ENCODE measurements at places on chromosomes 5 and 9.

DNA sequence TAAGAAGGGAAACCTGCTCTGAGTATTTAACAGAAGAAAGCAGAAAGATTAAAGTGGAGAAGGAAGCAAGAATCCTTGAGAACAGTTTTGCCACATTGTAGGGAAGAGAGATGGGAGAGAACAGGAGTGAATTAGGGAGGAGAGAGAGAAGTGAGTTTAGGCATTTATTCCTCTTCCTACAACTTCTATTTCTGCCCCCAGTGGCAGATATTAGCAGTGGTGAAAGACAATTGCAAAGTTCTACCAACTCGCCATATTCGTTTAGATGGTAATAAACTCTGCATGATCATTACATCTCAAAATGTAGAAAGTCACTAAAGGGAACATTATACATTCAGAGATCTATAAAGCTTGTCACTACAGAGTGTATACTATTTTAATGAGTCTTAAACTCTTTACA, 440.1 kb upstream of the TRPC7 start:
- no peak for DNase-seq

- DNase-seq: no peak
Observed at GRCh38 chr5:122218778-122219177, 89.4 kb downstream of the ZNF474 start.

DNA sequence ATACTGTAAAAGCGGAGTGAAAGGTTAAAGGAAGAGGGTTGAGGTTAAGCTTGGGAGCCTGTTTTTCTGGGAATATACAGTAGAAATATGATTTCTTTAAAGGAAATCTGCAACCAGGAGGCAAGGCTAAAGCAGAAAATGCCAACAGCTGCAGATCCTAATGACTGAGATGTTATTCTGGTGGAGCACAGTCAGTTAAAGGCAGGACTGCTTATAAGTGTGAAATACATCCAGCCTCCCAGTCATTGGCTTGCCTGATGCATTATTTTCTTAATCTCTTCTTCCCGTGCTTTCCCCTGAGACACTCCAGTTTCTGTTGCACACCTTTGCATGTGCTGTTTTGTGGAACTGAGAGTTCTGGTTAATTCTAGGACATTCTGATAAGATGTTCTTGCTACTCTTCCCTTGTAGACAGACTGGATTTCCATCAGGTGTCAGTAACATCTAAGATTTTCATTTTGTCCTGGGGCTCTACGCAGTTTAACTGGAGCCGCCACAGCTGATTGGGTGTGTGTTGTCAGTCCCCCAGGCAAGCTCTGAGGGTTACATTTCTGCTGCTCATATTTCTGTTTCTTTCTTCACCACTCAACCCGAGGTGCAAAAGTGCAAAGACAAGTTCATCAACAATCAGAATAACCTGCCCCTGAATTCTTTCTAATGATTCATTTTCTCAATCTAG, 44.4 kb downstream of the CAST start:
- no peak for DNase-seq

DNA sequence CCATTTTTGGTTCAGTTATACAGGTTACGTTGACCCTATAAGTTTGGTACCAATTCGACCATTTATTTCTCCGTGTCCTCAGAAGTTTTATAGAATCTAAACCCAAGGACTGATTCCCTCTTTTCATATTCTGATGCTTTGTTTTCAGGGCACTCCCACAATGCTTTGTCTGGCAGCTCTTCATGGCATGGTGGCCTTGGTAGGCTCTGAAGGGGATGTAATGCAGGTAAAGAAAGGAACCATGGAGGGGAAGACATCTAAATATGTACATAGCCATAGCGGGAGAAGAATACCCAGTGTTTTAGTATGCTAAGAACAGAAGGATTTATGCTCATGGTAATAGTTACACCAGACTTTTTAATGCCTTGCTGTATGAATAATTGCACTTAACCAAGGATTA, 82.7 kb downstream of the HACD4 start:
- no peak for DNase-seq

GRCh38 chr5:98573834-98574320, 199.6 kb upstream of the RGMB start:
- DNase-seq: no peak

GRCh38 chr9:107898761-107899160, 409.2 kb upstream of the KLF4 start:
- no peak for DNase-seq

- DNase-seq: no peak
Observed at GRCh38 chr5:132466433-132467286, 23.9 kb downstream of the IRF1 start.

DNA sequence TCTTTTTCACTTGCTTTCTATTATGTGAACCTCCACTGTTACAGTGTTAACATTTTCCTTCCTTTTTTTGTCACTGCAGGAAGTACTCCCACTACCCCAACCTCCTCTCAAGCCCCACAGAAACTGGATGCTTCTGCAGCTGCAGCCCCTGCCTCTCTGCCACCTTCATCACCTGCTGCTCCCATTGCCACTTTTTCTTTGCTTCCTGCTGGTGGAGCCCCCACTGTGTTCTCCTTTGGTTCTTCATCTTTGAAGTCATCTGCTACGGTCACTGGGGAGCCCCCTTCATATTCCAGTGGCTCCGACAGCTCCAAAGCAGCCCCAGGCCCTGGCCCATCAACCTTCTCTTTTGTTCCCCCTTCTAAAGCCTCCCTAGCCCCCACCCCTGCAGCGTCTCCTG, 18.8 kb downstream of the NUP214 start:
- DNase-seq: no peak

GRCh38 chr5:6722015-6722414, 8.8 kb downstream of the TENT4A start:
- no peak for DNase-seq

- DNase-seq: no peak
Observed at GRCh38 chr9:12889402-12890106, 114.7 kb downstream of the LURAP1L start.

- DNase-seq: no peak
Observed at GRCh38 chr5:91424638-91425436, 41.7 kb upstream of the ARRDC3 start.

DNA sequence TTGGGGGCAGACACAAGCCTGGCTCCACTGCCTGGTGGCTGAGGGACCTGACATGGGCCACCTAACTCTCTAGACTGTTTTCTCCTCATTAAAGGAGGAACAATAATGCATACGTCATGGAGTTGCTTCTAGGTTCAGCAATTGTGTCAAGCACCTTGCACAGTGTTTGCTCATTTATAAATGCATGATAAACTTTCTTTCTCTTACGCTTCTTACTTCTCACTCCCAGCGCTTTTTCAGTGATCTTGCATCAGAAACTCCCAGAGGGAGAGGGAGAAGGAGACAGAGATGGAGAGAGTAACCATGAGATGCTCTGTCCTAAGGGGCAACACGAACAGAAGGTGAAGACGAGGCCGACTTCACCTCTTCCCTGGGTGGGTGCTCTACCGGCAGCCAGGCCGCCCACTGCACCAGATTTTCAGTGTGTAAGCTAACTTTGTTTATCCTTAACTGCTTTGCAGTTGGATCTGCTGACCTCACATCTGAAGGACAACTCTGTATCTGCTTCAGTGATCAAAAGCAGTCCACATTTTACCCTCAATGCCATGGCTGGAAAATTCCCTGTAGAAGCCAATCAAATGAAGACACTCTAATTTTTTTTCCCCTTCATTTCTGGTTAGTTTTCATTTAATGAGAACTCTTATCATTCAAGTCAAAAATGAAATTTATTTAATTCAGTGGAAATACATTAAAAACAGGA, 35.3 kb downstream of the MED27 start:
- DNase-seq: no peak

GRCh38 chr5:163306421-163306820, 131.0 kb upstream of the CCNG1 start:
- DNase-seq: peak; percentile 8

GRCh38 chr9:22117511-22118384, 108.6 kb upstream of the CDKN2B start:
- DNase-seq: no peak

DNA sequence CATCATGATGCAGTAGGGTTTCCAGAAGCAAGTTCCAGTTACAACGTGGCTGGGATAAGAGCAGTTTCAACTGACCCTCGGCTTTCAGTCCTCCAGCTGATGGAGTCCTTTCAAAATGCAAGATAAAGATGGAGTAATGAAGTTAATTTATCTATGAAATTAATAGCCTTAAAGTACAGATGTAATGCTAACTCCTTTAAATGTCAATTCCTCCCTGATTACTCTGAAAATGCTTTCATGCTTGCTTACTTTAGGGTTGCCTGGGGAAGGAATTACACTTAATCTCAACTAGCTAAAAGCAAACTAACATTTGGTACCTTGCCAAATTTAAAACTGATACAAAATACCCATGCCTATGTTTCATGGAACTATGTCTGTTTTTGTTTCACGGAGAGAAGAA, 178.4 kb downstream of the KIAA0825 start:
- DNase-seq: no peak

DNA sequence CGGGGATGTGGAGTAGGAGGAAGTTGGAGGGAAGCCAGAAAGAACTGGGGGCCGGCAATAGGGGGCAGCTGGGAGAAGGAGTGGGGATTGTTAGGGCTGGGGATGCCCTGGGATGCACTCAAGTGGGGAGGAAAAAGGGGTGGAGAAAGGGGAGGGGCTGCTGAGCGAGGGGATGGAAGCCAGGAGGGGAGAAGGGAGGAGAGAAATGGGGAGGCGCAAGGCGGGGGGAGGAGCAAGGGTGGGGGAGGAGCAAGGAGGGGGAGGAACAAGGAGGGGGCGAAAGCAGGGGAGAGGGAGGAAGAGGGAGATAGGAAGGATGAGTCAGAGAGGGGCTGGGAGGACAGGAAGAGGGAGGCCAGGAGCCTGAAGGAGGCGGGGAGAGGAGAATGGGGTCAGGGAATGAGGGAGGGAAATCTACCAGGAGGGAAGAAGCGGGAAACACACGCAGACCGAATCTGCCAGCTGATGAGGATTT, 1.6 kb downstream of the IRX4 start:
- no peak for DNase-seq

DNA sequence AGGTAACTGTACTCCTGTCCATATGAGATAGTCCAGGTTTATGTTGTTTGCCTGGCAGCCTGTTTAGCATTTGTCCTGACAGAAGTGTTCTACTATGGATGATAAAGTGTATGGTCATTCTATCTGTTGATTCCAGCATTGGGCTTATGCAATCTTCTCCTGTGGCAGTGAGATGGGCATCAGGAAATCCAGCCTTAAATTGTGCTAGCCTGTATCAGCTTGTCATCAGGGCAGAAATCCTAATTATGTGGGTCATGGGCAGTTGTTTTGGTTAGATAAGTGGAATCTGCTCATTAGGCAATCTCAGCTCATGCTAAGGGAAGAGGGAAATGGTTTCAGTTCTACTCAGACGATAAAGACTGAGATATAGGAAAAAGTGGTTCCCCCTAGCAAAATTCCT, 247.4 kb upstream of the CHD1 start:
- no peak for DNase-seq

- DNase-seq: no peak
Observed at GRCh38 chr9:13439685-13440476, 160.4 kb upstream of the MPDZ start.

GRCh38 chr5:83924891-83925290, 204.2 kb upstream of the HAPLN1 start:
- no peak for DNase-seq

DNA sequence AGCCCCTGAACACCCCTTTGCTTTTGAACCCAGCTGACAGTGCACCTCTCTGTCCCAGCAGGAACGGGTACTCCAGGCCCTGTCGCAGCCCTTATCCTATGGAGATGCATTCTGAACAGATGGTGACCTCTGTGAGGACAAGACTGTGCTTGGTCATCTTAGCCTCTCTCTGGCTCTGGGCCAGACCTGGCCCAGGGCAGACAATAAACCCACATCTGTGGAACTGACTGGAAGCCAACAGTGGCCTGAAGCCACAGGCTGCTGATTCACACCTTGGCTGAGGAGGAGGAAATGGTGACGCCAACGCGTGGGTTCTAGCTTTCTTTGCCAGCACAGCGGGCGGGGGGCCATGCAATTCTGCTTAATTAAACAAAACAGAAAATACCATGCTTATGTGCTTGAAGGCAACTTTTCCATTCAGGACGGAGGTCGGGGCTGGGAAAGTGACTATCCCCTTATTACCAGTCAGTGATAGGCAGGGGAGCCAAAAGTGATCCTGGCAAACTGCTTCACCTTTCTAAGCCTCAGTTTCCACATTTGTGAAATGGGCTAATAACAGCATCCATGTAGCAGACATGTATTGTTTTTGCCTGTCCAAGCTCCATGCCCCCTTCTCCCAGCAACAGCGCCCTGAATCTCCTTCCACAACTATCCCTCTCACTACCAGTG, 10.8 kb downstream of the SH3PXD2B start:
- no peak for DNase-seq

- no peak for DNase-seq
Observed at GRCh38 chr9:136379003-136379287, 5.5 kb upstream of the CARD9 start.

- no peak for DNase-seq
Observed at GRCh38 chr9:85040821-85041465, 371.4 kb downstream of the NTRK2 start.

DNA sequence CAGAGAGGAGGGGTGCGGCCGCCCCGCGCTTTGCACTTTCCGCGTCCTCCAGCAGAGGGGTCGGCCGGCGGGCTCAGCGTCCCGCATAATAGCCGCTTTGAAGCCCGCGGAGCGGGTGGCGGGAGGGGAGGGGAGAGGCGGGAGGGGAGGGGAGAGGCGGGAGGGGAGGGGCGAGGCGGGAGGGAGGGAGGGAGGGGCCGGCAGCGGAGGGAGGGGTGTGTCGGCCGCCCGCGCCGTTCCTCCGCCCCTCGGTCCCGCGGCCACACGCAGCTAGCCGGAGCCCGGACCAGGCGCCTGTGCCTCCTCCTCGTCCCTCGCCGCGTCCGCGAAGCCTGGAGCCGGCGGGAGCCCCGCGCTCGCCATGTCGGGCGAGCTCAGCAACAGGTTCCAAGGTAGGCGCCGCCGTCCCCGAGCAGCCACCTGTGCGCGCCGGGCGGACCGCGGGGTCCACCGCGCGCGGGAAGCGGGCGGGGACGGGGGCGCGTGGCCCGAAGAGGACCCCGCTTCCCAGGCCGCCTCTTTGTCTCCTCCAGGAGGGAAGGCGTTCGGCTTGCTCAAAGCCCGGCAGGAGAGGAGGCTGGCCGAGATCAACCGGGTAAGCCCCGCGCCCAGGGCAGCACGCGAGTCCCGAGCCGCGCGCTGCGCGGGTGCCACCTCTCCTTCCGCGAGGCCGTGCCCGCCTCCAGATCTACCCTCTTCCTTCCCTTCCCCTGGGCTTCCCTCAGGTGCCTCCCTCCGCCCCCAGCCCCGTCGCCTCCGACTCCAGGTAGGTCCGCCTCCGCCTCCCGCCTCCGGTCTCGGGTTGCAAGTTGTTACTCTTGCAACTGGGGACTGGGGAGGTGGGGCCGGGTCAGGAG, at the start of gene AIF1L:
AIF1L (plus strand) TSS at position 263 of the 857 bp plus-strand sequence; CDS start at position 362, 99 bp downstream.
- DNase-seq: peak; percentile 82

GRCh38 chr5:103110403-103110802, 9.5 kb downstream of the GIN1 start:
- DNase-seq: no peak

GRCh38 chr5:164721656-164722055, 1216.2 kb downstream of the MAT2B start:
- DNase-seq: no peak

Data from HEK293T (cell line).